ENCODE measurements at places on chromosomes 16 and 17. TPM values are rescaled to one million over a fixed set of nuclear protein-coding genes. Genes with fewer than 3 reads are reported as not detected.

- no peaks in the 10 kb centered on the region for H3K4me1 ChIP-seq
- no peak overlapping the region for H3K4me3 ChIP-seq
These were observed 294.7 kb downstream of the KIF2B start for GRCh38 chr17:54117452-54117851.

DNA sequence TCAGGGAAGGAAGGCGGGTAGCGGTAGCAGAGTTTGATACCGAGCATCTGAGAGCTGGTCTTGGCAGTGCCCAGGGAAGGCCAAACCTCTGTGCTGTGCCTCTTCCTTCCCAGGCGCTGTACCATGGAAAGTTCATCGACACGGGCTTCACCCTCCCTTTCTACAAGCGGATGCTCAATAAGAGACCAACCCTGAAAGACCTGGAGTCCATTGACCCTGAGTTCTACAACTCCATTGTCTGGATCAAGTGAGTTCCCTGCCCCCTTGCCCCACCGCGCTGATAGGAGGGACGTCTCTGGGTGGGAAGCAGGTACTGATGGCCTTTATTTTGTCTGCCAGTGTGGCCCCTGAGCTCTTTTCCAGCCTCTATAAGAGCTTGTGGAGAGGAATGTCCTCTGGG is 15.4 kb upstream of the CLEC18A start:
- H3K4me3 ChIP-seq: no peak overlapping the region
- H3K4me1 ChIP-seq: no peaks in the 10 kb centered on the region
- H3K36me3 ChIP-seq: peaks cover 19% of the 10 kb centered on the region
- no peak for DNase-seq
- no peaks in the 10 kb centered on the region for H3K27me3 ChIP-seq

DNA sequence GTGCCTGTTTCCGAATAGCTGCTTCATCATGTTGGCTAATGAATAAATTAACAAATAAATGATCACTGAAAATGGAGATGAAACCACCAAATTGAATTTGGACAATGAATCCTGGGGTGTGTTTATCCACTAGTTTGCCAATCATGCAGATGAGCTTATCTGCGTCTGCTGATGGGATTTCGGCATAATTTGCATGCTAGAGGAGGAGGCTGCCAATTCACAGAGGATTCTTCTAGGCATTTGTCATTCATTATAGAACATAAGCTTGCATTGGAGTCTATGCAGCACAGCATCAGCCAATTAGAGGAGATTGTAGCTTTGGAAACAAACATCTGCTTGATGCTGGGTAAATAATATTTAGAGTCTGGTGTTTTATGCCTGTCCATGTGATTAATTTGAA is 123.1 kb downstream of the NPIPB5 start:
- H3K27ac ChIP-seq: no peak overlapping the region
- no peak for DNase-seq
- no peak overlapping the region for H3K4me3 ChIP-seq
- peaks cover 6% of the 10 kb centered on the region for H3K27me3 ChIP-seq

DNA sequence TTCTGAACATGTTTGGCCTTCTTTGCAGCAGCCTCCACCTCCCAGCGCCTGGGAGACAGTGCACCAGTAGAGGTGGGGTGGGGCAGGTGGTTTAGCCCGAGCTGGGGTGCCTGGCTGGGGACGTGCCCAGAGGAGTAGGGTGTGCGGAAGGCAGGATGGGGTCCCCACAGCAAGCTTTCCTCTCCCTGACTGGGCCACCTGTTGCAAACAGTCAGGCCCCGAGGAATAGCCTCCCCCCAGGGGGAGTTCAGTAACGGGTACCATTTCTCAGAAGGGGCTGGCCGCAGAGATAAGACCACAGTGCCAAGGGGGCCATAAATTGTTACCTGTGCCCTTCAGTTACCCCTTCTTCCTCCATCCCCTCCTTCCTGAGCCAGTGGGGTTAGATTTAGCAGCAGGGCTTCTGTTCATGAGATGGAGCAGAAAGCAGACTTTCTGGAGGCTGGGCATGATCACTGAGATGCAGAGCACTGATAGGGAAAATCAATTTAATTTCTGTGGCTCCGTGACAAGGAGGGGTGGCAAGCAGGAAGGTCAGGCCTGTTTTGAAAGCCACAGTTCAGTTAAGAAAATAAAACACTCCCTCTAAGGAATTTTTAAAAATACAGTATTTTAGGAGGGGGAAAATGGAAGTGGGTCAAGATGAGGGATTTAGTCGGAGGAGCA is 181.9 kb downstream of the MSI2 start:
- H3K4me1 ChIP-seq: peaks cover 54% of the 10 kb centered on the region
- H3K4me3 ChIP-seq: no peak overlapping the region
- peaks cover 6% of the 10 kb centered on the region for H3K36me3 ChIP-seq
- no peak for DNase-seq
- H3K27me3 ChIP-seq: no peaks in the 10 kb centered on the region
- H3K27ac ChIP-seq: no peak overlapping the region

DNA sequence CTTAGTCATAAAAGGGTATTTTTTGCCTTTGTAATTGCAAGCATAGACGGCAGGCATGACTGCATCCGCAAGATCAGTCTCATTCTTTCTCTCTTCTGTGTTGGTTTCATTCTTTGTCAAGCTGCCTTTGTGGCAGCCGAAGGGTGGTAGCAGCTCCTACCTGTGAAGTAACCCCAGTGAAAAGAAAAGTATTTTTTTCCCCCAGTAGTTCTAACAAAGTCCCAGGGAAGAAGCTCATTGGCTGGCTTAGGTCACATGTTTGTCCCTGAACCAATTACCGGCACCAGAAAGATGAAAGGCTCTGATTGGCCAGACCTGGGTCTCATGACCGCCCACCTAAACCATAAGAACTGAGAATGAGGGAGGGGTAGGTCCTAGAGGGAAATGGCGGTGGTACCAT is 110.7 kb downstream of the RAP1GAP2 start:
- no peaks in the 10 kb centered on the region for H3K27me3 ChIP-seq
- H3K27ac ChIP-seq: no peak overlapping the region
- DNase-seq: no peak
- H3K4me3 ChIP-seq: no peak overlapping the region

- H3K4me3 ChIP-seq: no peak overlapping the region
- H3K36me3 ChIP-seq: peaks cover 2% of the 10 kb centered on the region
- H3K27me3 ChIP-seq: peaks cover 4% of the 10 kb centered on the region
- H3K27ac ChIP-seq: no peak overlapping the region
- H3K4me1 ChIP-seq: peaks cover 19% of the 10 kb centered on the region
These were observed 14.2 kb upstream of the ADCY7 start for GRCh38 chr16:50252082-50252611.

LRRC75A gene
- total RNA-seq: 2.0 TPM

SOX8 gene
- 0.25 TPM for total RNA-seq

ALOXE3 gene
- total RNA-seq: not detected

APOBR gene
- 16.7 TPM for total RNA-seq

RGS11 gene
- total RNA-seq: not detected

ERAL1 gene
- total RNA-seq: 42.9 TPM
